Right kidney (tissue), 9 donors: ENCODE measurements at places on chromosomes 5 and 9.
A peak's percentile ranks its signal among the peaks of the same experiment; 100 is the strongest.

DNA sequence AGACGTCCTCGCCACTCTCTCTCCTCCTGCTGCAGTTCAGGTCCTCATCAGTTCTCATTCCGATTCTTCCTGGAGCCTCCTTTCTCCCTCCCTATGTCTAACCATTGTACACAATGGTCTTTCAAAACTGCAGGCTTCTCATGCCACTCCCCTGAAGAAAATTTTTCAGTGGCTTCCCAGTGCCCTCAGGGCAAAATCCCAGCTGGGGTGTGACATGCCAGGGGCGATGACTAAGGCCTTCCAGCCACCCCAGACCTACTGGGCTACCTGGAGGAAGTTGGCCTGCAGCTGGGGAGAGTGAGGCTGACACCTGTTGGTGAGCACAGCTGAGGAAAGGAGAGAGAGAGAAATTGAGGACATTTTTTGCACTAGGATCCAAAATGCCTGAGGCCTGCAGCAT lies 65.2 kb downstream of the SREK1 start:
- DNase-seq = no peak

- DNase-seq = no peak
These were observed 335.8 kb upstream of the KIF2A start for GRCh38 chr5:61970218-61970617.

- DNase-seq = no peak
These were observed 52.4 kb downstream of the ARHGEF37 start for GRCh38 chr5:149633476-149634350.

GRCh38 chr9:34551751-34552605 lies 29.2 kb upstream of the ENHO start:
- DNase-seq = no peak

DNA sequence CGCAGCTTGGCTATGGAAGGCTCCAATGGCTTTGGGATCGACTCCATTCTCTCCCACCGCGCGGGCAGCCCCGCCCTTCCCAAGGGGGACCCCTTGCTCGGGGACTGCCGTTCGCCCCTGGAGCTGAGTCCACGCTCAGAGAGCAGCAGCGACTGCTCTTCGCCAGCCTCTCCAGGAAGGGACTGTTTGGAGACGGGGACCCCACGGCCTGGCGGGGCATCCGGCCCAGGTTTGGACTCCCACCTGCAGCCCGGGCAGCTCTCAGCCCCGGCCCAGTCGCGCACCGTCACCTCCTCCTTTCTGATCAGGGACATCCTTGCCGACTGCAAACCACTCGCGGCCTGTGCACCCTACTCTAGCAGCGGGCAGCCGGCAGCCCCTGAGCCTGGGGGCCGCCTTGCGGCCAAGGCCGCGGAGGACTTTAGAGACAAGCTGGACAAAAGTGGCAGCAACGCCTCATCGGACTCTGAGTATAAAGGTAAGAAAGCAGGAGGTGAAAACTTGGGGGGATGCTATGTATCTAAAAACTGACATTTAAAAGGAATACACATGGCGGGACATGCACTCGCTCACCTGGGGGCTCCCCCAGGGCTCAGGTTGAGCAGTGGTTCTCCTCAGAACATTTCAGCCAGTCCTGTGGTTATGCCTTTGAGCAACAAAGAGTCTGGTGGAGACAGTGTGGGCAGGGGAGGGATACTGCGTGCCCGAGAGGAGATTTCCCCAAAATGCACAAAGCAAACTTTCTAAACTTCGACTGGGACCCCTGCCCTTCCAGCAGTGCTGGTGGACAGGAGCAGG lies 579 bp downstream of the BARHL1 start:
- peak; percentile 20 for DNase-seq

- no peak for DNase-seq
These were observed 39.1 kb upstream of the RASGRF2 start for GRCh38 chr5:80921026-80921425.

DNA sequence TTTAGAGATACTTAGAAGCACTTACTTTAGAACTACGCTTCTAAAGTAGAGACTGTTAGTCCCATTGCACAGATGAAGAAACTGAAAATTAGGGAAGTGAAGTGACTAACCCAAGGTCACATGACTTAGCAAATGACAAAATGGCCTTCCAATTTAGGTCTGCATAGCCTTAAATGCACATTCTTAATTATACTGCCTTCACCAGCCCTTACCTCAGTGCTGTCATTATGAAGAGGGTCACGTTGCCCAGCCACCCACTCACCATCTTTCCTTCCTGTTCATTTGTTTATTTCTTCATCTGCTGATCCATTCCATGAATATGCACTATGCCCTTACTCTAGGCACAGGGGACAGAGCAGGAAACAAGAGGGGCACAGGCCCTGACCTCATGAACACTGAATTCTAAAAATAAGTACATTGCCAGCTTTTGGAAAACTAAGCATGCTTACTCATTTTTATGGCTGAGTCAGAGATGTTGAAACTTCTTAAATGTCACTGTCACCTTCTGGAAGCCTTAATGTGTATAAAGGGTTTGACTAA lies 8.6 kb downstream of the HAVCR2 start:
- DNase-seq = no peak

DNA sequence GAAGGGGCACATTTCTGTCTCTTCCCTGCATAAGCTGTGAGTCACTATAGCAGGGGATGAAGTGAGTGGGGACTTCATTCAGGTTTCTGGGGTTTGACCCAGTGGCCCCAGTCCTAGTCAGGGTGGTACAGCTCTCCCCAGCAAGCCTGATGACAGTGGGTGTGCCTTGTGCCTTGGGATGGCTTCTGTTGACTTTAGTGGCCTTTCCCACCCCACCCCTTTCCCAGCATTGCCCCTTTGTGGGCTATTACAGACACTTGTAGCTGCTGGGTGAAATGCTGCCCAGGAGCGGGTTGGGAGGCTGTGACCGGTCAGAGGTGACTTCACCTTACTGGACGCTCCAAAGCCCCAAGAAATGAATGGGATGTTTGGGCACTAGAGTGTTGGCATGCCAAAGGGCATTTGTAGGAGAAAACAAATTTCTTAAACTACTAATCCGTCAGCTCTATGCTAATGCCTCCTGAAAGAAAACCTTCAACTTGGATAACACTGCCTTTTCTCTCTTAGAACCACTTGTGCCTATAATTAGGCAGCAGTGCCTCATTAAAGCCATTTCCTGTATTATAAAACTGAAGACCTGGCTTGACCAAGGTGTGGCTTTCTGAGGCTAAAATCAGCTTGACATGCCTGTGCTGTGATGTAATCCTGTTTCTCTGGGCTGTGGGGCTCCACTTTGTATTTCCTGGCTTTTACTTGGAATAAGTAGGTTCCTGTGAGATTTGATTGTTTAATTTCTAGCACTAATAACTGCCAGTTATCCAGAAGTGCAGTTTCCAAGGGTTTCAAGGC lies 119.0 kb upstream of the SLC25A48 start:
- no peak for DNase-seq

DNA sequence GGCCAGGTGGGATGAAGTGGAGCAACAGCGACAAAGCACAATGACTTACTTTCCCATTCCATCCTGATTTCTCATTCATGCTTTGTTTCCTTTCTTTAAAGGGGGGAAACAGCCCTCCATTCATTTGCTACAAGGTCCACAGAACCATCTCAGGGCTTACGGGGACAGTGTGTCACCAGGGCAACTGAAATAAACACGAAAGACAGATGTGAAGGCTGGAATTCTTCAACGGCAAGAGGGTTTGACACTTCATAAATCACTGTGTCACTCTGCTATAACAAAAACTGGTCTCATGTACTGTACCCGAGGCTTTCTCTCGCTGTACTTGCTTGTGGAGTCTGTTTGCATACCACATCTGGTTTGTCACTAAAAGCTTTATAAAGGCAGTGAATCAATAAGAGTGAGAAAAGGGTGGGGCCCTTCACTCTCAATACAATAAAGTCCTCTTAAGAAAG lies 150.8 kb downstream of the EFNA5 start:
- peak; percentile 43 for DNase-seq

GRCh38 chr9:26723486-26723885 lies 169.1 kb downstream of the CAAP1 start:
- no peak for DNase-seq

GRCh38 chr5:30041831-30042385 lies 1151.6 kb upstream of the CDH6 start:
- no peak for DNase-seq

- no peak for DNase-seq
These were observed 48.4 kb upstream of the SMIM23 start for GRCh38 chr5:171736976-171737891.

DNA sequence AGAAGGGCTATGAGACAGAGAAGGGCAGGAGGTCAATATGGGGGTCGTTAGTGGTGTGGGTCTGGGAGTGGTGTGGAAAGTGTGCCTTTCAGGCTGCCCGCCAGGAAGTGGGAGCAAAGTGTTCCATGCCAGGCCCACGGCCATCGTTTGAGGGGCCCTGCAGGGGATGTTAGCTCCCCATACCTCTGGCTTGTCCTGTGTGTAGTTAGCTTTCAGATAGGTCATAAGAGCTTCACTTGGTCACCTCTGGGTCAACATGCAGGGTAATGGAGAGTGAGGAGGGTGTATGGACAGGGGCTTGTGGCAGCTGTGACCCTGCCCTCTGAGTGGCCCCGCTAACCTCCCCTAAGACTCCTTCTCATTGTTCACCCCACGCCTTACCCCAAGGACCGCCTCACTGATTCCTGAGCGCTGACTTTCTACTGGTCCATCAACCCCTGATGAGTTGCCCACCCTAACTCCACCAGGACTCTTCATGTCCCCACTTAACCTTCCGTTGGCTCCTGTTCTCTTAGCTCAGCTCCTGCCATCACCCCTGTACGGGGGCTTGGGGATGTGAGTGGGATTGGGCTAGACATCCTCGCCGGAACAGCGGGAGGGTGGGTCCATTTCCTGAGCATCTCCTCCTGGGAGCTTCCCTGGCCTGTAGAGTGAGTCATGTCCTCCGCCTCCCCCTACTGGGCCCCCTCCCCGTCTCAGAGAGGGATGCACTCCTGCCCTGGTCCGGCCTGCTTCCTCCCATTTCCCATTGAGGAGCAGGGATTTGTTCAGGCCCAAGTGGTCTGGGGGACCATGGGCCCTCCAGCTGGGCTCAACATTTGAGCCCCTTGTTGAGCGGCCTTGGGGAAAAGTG lies 125.7 kb downstream of the FGF18 start:
- no peak for DNase-seq

DNA sequence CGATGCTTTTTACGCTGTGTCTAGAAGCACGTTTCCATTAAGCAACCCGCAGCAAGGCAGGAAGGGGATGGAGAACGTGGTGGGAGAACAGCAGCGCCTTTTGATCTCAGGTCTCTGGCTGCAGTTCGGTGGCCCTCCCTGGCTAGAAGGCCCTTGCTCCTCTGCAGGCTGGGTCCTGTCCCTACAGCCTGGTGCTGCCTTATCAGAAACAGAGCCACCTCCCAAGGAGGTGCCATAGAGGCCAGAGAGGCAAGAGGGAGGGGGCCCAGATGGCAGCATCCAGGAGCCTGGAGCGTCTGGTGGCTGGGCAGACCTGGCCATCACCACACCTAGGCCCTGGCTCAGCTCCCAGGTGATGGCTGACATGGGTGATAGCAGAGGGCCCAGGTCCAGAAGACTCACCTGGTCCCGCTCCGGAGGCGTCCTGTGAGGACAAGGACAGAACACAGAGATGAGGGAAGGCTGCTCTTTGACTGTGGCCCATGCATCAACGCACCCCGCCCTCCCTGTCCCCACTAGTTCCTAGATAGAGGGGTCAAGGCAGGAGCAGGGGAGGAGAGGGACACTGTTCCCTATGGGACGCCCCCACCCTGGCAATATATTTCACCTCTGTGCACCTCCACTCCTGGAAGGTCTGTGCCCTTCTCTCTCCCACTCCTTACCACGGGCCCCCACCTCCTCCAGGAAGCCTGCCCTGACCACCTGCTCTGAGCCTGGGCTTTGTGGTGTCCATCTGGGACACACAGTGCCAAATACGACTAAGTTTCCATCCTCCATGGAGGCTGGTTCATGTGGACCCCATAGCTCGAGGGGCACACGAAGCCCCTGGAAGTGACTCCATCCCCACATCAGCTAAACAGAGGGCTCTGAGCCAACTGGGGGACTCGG lies 41.6 kb upstream of the SARDH start:
- DNase-seq = no peak

DNA sequence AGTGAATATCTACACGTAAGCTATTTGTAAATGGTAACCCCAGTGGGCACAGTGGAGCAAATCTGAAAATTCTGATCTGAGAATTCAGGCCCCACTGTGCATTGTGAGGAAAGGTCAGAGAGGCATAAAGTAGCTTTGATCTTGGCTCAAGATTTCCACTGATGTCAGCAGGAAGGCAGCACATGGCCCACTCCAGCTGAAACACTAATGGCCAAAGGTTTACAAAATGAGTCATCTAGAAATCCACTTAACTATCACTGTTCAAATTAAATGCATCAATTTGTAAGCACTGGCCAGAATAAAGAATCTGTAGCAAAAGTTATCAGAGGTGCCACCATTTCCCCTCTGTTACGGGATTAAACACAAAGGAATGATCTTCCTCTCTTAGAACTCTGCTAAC lies 191.6 kb downstream of the C9orf152 start:
- DNase-seq = no peak

- DNase-seq = no peak
These were observed 9.1 kb downstream of the ARHGAP26 start for GRCh38 chr5:142779163-142779840.

DNA sequence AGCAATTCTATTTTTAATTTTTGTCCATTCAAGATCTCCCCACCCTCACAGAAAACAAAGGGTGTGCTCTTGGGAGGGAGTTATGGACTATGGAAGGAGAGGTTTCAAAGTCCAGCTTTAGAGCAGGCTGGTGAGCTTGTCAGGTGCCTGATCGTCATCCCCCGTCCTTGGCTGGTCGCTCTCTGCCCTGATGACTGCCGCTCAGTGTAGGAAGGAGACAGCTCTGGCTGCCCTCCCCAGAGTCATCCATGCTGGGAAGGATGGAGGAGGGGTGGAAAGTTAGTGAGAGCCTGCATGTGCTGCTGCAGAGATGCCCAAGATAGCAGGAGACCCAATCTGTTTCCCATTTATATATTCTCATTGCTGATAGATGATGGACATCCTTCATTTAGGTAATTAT lies 96.6 kb downstream of the NLN start:
- no peak for DNase-seq

DNA sequence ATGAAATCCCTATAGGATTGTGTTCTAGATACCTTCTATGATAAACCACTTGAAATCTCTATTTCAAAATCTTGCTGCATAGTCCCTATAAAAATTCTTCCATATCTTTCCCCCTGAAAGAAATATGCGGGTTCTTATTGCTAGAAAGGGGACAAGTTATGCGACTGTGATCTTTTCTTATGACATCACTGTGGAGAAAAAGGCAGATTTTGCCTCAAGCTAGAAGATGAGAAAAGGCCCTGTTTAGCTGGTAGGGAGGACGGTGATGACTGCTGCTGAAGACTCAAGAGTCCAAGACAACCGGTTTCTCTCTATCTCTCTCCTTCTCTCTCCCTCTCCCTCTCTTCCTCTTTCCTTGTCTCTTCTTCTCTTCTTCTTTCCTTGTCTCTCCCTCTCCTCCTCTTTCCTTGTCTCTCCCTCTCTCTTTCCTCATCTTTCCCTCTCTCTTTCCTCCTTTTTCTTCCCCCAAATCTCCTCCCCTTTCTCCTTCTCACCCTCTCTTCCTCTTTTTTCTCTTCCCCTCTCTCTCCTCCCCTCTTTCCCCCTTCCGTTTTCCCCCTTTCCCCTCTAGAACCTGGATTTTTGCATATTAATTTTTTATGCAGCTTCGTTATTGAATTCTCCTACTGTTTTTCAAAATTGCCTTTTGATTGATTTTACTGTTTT lies 5.3 kb downstream of the OR2S2 start:
- DNase-seq = no peak

- no peak for DNase-seq
These were observed 77.0 kb upstream of the TMC1 start for GRCh38 chr9:72444435-72444834.
